ENCODE measurements at places on chromosomes 6 and 20. TPM values are rescaled to one million over a fixed set of nuclear protein-coding genes. Genes with fewer than 3 reads are reported as not detected.

Gene SRSF12
- 5.9 TPM for total RNA-seq

DNA sequence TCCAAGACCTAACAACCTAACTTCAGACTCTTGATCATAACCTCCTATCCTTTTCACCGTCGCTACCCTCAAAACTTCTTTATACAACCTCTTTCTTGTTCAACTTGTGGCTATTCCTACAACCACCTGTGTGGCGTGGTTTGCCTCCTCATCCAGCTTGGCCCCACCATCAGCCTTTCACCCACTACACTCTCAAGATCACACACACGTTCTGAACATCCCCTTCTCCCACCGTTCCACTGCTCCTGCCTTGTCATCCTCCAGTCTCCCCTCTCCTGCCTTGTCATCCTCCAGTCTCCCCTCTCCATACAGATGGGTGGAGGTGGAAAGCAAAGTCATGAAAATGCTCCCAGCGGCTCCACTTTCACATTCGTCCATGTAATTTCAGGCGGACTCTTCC lies 14.0 kb downstream of the MAK start:
- H3K36me3 ChIP-seq = no peaks in the 10 kb centered on the region
- no peak for DNase-seq
- no peaks in the 10 kb centered on the region for H3K27me3 ChIP-seq
- H3K4me3 ChIP-seq = no peak overlapping the region
- peaks cover 3% of the 10 kb centered on the region for H3K4me1 ChIP-seq
- no peak overlapping the region for H3K27ac ChIP-seq

Gene REPS1
- 26.5 TPM for total RNA-seq

GRCh38 chr6:33961691-33962090 lies 157.9 kb upstream of the MLN start:
- H3K4me1 ChIP-seq = no peaks in the 10 kb centered on the region
- peaks cover 2% of the 10 kb centered on the region for H3K36me3 ChIP-seq
- H3K27me3 ChIP-seq = peaks cover 16% of the 10 kb centered on the region
- H3K4me3 ChIP-seq = no peak overlapping the region
- no peak for DNase-seq
- H3K27ac ChIP-seq = no peak overlapping the region

GRCh38 chr6:122063761-122064160 lies 335.7 kb upstream of the HSF2 start:
- DNase-seq = no peak
- no peak overlapping the region for H3K27ac ChIP-seq
- H3K4me1 ChIP-seq = peaks cover 8% of the 10 kb centered on the region
- no peak overlapping the region for H3K4me3 ChIP-seq
- peaks cover 1% of the 10 kb centered on the region for H3K27me3 ChIP-seq

DNA sequence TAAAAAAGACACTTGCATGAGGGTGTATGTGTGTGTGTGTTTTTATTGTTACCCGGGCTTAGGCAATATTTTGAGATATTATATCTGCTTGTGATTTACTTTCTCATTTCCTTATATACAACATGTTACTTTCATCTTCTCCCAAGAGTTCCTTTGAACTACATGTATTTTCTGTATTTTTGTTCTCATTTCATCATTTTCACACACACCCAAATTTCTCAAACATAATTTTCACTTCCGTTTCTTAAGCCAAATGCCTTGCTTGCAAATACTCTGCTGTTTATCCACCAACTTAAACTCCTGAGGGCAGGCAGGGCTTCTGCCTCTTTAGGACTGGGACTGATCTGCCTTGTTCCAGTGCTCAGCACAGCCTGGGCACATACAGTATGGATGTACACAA lies 69.3 kb upstream of the FYN start:
- no peak overlapping the region for H3K4me3 ChIP-seq
- no peaks in the 10 kb centered on the region for H3K27me3 ChIP-seq
- no peaks in the 10 kb centered on the region for H3K36me3 ChIP-seq
- H3K27ac ChIP-seq = no peak overlapping the region
- no peak for DNase-seq
- H3K4me1 ChIP-seq = peaks cover 9% of the 10 kb centered on the region

DNA sequence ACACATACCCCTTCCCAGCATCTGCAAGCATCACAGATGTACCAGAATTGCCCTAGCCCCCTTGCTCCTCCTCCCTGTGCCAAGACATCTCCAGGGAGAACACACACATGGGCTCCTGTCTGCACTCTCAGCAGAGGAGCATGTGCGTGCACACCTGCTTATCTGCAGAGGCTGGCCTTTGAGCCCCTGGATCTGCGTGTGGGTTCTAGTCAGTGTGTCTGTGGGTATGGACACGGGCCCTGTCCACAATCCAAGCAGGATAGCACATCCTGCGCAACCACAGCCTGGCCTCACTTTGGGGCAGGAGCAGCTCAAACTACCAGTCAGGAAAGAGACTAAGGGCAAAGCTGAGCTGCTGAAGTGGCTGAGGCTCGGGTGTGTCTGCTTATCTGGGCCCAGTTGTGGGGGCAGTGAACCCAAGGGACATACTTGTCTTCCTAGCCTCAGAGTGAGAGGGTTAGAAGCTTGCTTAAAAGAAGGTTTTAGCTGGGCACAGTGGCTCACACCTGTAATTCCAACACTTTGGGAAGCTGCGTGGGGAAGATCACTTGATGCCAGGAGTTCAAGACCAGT lies 41.0 kb downstream of the HM13 start:
- DNase-seq = no peak
- no peak overlapping the region for H3K4me3 ChIP-seq
- no peaks in the 10 kb centered on the region for H3K27me3 ChIP-seq
- peak overlapping the region; percentile 12 for H3K27ac ChIP-seq

- no peak overlapping the region for H3K4me3 ChIP-seq
- DNase-seq = no peak
- H3K27me3 ChIP-seq = no peaks in the 10 kb centered on the region
- peaks cover 8% of the 10 kb centered on the region for H3K4me1 ChIP-seq
- no peak overlapping the region for H3K27ac ChIP-seq
Measured at GRCh38 chr6:131779304-131779703, 28.5 kb upstream of the ENPP1 start.

GRCh38 chr20:3168079-3168828 lies 5.1 kb downstream of the LZTS3 start:
- H3K27me3 ChIP-seq = no peaks in the 10 kb centered on the region
- no peak overlapping the region for H3K27ac ChIP-seq
- no peaks in the 10 kb centered on the region for H3K36me3 ChIP-seq
- H3K4me3 ChIP-seq = no peak overlapping the region

GRCh38 chr6:27693766-27694546 lies 218.2 kb downstream of the OR2B2 start:
- peak overlapping the region; percentile 87 for H3K27ac ChIP-seq
- no peak for DNase-seq
- no peaks in the 10 kb centered on the region for H3K27me3 ChIP-seq
- H3K36me3 ChIP-seq = no peaks in the 10 kb centered on the region
- H3K4me1 ChIP-seq = peaks cover 13% of the 10 kb centered on the region

All from chondrocyte (in vitro differentiated cells).